ENCODE measurements at places on chromosomes 4 and X.
A peak's percentile ranks its signal among the peaks of the same experiment; 100 is the strongest.

DNA sequence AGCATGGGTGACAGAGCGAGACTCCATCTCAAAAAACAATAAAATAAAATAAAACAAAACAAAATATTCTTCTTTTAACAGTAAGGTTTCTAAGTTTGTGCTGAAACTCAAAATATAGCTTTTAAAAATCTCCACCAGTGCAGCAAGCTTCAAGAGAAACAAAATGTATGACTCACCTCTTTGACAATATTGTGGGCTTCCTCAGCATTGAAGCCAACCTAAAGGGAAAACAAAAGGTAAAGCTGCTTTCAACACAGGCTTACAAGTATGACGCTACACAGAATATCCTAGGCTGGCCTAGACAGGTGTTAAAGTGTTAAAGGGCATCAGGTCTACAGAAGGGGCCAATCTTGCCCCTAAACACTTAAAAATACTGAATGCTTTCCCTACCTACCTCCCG is 1.2 kb downstream of the DYNLT3 start:
- no peak for DNase-seq

DNA sequence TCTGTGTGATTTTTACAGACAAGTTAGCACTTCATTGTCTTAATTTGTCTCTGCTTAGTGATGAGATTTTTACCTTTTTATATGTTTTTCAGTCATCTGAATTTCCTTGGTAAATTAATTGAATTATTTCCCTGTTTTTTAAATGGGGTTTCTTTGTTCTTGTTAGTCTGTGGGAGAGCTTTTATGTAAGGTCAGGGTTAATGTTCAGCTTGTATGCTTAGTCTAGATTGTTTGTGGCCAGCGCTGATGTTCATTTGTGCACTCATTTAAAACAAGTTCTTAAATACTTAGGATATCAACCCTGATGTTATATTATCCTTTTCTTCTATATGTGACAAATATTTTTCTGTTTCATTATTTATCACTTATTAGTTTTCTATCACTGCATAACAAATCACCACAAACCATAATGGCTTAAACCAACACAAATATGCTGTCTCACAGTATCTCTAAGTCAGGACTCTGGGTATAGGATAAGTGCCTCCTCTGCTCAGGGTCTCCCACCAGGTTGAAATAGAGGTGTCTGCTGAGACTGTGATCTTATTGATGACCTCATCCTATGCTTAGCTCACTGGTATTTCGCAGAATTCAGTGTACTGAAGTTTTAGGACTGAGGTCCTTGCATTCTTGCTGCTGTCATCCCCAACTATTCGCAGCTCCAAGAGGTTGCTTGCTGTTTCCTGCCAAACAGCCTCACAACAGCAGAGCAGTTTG is 53.2 kb downstream of the ATP10D start:
- no peak for DNase-seq

- peak; percentile 18 for DNase-seq
These were observed 125.1 kb downstream of the RAPGEF2 start for GRCh38 chr4:159227984-159228383.

DNA sequence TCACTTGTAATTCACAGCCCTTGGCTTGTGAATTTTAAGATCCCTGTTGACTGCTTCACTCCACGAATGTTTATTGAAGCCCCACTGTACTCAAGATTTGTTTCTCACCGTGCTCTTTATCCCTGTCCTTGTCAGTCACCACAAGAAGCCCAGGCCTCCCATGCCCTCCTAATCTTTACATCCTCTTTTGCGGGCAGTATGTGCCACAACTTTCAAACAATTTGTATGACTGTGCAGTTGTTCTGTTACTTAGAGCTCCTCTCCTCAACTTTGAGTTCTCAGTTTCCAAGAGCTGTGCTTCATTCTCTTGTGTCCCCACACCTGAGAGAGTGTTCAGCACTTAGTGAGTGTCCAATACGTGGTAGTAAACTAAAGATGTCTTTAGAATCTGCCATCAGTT is 467.7 kb downstream of the NKX6-1 start:
- DNase-seq = no peak

GRCh38 chr4:149409146-149409545 is 406.5 kb downstream of the IQCM start:
- DNase-seq = peak; percentile 4

- DNase-seq = no peak
These were observed 85.2 kb upstream of the STS start for GRCh38 chrX:7062276-7062675.

- DNase-seq = no peak
These were observed 28.3 kb upstream of the OPHN1 start for GRCh38 chrX:68461576-68461975.

DNA sequence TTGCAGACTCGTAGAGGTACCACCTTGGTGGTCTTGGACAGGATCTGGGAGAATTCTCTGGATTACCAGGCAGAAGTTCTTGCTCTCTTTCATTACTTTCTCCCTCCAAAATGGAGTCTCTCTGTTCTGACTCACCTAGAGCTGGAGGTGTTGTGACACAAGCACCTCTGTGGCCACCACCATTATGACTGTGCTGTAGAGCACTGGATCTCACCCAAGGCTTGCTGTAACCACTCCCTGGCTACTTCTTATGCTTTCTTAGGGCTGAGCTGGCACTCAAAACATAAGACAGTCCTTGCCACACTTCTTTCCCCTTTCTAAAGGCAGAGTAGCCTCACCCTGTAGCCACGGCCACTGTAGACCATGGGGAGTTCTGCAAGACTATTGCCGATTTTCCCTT is 296.6 kb upstream of the DIPK2B start:
- DNase-seq = no peak

- no peak for DNase-seq
These were observed 33.3 kb upstream of the CXCL6 start for GRCh38 chr4:73803213-73803612.

DNA sequence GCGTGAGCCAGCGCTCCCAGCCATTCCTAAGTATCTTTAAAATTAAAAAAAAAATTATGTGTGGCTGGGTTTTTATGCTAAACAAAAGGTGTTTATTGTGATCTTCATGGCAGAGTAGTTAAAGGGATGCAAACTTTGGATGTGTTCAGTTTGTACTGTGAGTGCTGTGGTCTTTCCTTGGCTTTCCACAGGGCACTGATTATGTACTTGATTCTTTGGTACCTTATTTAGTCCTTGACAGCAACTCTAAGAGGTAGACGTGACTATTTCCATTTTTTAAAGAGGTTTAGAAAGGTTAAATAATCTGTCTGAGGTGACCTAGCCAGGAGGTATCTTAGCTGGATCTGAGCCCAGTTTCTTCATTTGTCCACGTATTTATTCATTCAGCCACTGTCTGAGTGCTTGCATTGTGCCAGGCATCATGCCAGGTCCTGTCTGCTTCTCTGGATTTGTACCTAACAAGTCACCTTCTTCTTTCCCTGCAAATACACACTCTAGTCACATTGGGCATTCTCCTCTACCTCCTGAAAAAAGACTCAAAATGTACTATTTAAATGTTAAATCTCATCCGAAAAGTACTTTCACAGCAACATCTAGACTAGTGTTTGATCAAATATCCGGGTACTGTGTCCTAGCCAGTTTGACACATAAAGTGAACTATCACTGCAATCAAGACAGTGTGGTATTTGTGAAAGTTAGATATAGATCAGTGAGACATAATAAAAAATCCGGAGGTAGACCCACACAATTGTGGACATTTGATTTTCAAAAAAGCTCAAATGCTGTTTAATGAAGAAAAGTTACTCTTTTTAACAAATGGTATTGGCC is 31.5 kb downstream of the WWC2 start:
- DNase-seq = no peak

- no peak for DNase-seq
These were observed 70.2 kb downstream of the SUPT20HL2 start for GRCh38 chrX:24243692-24244091.

DNA sequence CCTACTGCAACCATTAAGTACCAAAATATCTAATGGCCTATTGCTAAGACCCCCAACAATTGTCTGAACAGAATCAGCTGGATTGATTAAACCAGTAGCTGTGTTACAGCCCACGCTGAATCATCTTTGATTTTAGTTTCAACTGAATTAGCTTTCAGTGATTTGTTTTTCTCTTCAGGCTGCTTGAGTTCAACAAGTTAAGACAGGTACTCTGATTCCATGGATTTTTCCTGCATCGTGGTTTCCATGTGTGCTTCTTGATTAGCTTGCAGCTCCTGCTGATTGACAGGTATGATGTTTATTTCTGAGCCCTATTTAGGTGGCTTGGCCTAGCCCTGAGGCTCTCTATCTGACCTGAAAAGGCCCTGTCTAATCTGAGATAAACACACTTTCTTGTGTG is 91.3 kb downstream of the GUCY2F start:
- no peak for DNase-seq

- DNase-seq = no peak
These were observed 568.1 kb upstream of the DIPK2B start for GRCh38 chrX:45768666-45769236.

GRCh38 chrX:357035-357692 is 29.5 kb downstream of the PPP2R3B start:
- no peak for DNase-seq

GRCh38 chr4:2047781-2048581 is 11.1 kb upstream of the NAT8L start:
- DNase-seq = no peak

DNA sequence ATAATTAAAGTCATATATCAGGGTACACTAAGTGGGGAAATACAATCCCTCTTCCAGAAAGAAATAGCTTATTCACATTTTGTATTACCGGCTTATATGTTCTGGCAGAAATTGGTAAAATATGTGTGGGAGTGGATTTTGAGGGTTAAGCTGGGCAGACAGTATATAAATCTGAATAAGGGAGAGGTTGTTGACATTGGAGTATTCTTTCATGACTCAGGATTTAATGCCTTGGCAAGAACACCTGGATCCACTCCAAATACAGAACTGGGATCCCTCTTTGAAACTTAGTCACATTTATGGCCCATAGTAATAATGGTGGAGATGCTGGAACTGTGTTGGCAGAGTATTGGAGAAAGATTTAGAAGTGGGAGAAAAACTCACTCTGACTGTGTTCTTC is 54.3 kb upstream of the TET2 start:
- no peak for DNase-seq

GRCh38 chr4:30537456-30537855 is 182.7 kb upstream of the PCDH7 start:
- no peak for DNase-seq

GRCh38 chrX:108270739-108271396 is 167.4 kb downstream of the COL4A6 start:
- no peak for DNase-seq

DNA sequence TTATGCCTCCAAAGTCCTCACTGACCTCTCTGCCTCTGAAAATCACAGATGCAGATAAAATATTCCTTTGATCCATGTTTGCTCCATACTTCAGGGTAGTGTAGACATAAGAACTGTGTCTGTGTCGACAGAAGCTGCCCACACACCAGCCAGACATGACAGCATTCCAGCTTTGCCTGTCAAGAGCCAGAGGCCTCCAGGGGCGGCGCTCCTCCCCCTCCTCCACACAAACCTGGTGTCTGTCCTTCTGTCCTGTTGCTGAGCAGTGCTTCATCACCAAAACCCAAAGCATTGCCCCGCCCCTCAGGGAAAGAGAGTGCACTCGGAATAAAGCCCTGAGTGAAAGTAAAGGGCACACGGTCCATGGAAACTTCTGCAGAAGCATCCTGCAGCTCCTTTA is 379.4 kb downstream of the FBXW7 start:
- no peak for DNase-seq

DNA sequence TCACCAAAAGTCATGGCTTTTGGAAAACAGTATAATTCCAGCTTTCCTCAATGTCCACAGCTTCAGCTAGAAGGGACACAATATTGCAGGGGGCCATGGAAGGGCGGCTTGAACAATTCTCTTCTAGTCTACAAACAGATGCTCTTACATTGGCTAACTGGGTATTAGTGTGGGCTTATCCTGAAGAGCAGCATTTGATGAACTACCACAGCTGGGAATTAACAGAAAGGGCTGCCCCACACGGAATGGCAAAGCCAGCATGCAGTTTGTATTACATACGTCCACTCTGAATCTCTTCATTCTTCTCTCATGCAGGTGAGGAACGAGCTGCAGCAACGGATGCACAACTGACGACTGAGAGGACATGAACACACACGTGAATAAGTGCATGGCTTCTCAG is 13.0 kb upstream of the PDCL2 start:
- no peak for DNase-seq

- DNase-seq = peak; percentile 17
These were observed 17.8 kb downstream of the LAS1L start for GRCh38 chrX:65516756-65517155.

GRCh38 chrX:64580035-64580434 is 184.8 kb upstream of the MTMR8 start:
- no peak for DNase-seq

DNA sequence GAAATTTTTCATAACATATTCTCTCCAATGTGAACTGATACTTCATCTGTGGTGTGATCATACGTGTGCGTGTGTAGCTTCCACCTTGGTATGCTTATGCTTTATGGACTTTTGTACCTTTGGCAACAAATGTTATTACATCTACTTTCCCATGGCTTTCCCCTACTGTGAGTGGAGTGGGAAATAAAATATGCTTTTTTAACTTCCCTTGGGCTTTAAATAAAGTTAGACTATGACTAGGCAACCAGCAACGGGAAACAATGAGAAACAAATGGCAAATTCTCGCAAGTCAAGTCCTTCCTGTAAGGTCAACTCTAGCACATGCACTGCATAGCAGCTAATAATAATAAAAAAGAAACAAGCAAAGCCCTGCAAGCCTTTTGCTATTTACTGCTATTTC is 205.0 kb upstream of the PDE5A start:
- DNase-seq = no peak

DNA sequence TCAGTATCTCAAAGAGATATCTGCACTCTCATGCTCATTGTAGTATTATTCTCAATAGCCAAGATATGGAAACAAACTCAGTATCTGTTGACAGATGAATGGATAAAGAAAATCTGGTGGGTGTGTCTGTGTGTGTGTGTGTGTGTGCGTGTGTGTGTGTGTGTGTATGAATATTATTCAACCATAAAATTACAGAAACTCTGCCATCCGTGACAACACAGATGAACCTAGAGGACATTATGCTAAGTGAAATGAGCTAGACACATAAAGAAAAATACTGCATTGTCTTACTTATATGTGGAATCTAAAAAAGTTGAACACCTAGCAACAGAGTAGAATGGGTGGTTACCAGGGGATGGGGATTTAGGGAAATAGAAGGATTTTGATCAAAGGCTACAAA is 13.2 kb downstream of the XKRX start:
- DNase-seq = no peak

Measured in caudate nucleus (tissue), 63 donors.